CD4-positive, alpha-beta T cell treated with Interleukin-4 for 1 hour (primary cell): ENCODE measurements at places on chromosomes 1 and 21.

DNA sequence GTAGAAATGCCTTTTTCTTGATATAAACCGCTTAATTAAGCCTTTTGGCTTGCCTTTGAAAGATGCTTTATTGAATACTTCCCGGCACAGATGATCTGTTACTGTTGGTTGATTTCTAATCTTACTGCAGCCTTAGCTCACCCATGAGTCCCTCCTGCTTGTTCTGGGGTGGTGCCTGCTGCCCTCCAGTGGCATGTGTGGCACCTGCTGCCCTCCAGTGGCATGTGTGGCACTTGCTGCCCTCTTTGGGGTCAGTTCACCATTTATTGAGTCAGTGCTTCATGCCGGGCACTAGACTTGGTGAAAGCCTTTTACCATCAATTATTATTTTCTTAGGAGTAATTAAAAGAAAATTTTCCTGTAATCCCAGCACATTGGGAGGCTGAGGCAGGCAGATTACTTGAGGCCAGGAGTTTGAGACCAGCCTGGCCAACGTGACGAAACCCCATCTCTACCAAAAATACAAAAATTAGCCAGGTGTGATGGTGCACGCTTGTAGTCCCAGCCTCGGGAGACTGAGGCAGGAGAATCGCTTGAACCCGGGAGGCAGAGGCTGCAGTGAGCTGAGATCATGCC, 54.3 kb downstream of the ADARB1 start:
- peak; percentile 82 for DNase-seq

GRCh38 chr1:91092503-91092902, 70.7 kb upstream of the ZNF644 start:
- no peak for DNase-seq

DNA sequence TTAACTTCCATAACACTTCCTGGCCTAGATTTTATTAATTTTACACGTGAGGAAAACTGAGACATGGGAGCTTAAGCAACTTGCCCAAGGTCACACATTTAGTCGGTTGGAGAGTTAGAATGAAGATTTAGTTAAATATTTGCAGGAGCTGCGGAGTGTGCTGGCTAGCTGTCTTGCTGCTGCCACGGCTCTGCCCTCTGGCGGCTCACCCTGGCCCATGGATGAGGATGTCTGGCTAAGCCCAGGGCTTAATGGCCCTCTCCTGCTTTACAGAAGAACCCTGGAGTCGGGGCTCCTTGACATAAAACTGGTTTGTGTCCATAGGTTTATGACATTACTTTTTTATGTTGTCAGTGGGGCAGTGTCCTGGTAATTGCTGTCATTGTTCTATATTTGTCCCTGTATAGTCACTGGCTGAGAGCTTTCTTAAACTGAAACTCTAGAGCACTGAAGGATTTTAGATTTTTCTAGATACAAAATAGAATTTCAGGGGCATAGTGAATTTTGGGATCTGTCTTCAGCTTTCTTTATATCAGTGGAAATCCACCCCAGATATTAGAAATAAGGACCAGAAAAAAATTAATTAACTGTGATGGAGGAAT, 88.9 kb upstream of the WLS start:
- no peak for DNase-seq

GRCh38 chr1:154837672-154838171, 32.4 kb downstream of the KCNN3 start:
- DNase-seq = no peak

DNA sequence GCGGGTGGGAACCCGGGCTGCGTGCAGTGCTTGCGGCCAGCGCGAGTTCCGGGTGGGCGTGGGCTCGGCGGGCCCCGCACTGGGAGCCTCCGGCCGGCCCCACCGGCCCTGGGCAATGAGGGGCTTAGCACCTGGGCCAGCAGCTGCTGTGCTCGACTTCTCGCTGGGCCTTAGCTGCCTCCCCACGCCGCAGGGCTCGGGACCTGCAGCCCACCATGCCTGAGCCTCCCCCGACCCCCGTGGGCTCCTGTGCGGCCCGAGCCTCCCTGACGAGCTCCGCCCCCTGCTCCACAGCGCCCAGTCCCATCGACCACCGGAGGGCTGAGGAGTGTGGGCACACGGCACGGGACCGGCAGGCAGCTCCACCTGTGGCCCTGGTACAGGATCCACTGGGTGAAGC, 23.7 kb upstream of the CLIC4 start:
- no peak for DNase-seq

GRCh38 chr1:218400624-218401023, 55.5 kb downstream of the TGFB2 start:
- DNase-seq = no peak

DNA sequence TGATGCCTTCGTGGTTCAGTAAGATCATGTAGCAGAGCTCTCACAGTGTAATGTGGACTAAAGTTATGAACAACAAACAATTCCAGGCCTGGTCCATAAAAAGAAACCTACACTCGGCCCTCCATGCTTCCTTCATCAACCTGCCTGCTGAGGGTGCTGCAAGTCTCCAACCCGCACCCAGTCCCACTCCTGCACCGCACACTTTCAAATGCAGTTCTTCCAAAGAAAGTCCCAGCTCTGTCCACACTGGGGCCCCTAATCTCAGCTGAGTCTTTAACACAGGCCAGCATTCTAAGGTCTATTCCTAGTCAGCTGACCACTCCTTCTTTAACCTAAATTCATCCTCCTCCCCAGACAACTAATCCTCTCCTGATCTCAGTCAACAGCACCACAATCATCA, 71.5 kb upstream of the NR5A2 start:
- no peak for DNase-seq
